Uterus (tissue), 4 donors: ENCODE measurements at places on chromosomes 3 and 15. TPM values are rescaled to one million over a fixed set of nuclear protein-coding genes. Genes with fewer than 3 reads are reported as not detected.

GRCh38 chr3:15327941-15328340 lies 4.4 kb downstream of the SH3BP5 start:
- peak; percentile 55 for DNase-seq

- no peak for DNase-seq
Observed at GRCh38 chr15:45107941-45108630, 5.9 kb downstream of the DUOX2 start.

DNA sequence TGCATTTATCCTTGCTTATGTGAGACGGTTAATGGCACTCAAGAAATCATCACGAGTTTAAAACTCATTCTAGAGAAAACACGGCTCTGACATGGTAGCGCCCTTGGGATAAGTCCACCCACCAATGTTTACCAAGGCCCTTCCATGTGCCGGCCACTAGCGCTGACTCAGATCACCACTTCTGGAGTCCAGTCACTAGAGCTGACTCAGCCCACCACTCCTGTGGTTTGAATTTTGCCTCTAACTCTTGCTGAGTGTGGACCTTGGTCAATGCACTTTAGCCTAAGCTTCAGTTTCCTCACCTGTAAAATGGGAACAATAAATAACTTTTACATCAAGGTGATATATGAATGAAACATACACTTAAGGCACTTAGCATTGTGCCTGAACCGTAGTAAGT lies 358.4 kb upstream of the PROK2 start:
- DNase-seq: no peak

APOD gene
- 924 TPM for total RNA-seq

DNA sequence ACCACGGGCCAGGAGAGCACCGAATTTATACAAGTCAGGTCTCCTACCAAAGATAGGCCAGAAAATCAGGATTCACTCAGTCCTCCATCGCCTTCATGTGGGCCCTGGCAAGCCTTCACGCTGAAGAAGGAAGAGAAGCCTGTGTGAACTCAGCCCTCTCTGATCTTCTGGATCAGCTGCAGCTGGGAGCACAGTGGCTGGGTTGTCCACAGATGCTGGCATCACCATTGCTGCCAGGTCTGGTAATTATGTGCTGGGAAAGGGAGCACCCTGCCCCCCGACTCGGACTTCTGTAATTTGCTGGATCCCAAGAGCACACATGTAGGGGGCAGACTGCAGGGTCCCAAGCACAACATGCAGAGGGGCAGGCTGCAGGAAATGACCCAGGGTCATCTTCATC lies 12.4 kb upstream of the PDE8A start:
- DNase-seq: no peak

DNA sequence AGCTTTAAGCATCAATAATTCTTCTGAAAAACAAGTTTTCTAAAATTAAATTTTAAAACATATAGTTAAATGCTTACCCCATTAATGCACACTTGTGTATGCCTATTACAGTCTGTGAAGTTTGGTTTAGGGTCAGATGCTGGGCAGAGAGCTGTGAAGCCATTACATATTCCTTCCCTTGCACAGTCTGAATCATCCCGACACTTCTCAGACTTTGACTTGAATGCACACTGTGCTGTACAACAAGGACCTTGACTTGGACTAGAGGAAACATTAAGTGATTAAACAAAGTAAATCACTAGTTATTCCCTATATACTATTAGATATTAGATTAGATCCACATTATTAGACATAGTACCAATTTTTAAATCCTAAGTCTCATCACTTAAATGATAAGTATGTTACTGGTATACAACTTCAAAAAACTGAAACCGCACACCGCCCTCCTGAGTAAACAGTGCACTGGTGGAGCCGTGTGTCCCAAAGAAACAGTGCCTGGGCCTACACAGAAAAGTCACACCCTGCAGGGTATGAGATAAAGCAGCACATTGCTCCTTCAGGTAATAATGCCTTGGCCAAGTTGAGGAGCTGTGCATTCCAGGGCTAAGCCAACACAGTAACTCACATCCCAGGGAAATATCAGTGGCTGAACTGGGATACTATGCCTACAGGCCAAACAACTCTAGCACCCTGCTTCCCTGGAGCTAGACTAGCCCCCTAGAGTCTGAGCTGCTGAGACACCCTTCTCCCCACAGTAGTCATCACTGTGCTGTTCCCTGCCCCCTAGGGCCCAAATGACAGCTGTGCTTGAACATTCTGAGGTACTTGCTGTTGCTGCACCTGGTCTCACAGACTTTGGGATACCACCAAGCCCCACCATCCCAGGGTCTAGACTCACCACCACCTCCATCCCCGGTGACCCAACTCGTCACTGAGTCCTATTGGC lies 137.5 kb downstream of the ADAM10 start:
- DNase-seq: no peak
